ENCODE measurements at places on chromosomes 4 and X. TPM values are rescaled to one million over a fixed set of nuclear protein-coding genes. Genes with fewer than 3 reads are reported as not detected.

DNA sequence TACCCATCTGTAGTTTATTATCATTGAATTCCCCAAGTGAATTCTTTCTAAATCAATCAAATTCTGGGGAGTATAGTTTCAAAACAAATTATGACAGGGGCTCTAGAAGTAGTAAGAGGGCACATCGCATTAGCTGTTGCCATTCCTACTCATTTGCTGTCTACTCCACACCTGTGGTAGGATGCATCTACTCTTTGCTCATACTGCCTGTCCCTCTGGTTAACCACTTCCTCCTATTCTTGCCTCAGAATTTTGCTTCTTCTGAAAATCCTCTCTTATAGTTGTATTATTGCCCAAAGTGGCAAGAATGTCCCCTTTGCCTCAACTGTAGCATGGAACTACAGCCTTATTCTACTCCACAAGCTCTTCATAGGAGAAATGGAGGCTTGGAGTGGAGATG, 12.7 kb upstream of the DGKK start:
- no peaks in the 10 kb centered on the region for H3K36me3 ChIP-seq
- H3K27me3 ChIP-seq: no peaks in the 10 kb centered on the region
- no peaks in the 10 kb centered on the region for H3K4me1 ChIP-seq
- DNase-seq: no peak
- no peak overlapping the region for H3K4me3 ChIP-seq

DNA sequence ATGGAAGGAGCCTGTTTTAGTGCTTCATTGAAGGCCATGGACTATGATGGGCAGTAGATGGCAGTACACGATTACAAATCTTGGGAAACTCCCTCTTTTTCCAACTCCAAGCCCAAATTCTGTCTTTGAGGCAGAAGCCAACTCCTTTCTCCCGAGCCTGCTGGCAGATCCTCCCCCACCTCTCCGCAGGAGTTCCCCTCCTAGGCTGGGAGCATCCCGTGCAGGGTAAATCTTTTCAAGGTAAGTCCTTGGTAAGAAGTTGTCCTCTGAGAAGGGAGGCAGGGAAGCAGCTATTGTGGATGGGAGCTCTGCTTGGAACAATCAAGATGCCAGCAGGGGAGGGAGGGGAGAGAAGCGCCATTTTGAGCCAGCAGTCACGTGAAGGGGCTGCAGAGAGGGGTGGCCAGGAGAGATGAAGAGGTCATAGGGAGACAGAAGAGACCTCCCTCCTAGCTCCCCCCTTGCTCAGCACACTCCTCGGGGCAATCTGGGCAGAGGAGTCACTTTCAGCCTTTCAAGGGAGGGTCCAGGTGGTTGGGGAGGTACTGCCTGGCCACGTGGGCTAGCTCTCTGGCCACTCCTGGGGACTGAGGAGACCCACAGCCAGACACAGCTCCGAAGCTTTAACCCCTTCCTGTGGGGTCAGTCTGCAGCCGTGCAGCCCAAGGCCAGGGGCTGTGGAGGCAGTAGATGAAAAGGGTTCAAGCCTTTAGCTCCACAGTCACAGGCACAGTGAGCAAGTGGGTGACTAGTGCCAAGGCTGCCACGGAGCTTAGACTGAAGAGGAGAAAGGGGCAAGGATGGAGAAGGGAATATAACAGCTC, 9.6 kb downstream of the CC2D2A start:
- H3K36me3 ChIP-seq: no peaks in the 10 kb centered on the region
- H3K4me3 ChIP-seq: peak overlapping the region; percentile 75
- peak overlapping the region; percentile 76 for H3K27ac ChIP-seq
- H3K4me1 ChIP-seq: peaks cover 8% of the 10 kb centered on the region

DNA sequence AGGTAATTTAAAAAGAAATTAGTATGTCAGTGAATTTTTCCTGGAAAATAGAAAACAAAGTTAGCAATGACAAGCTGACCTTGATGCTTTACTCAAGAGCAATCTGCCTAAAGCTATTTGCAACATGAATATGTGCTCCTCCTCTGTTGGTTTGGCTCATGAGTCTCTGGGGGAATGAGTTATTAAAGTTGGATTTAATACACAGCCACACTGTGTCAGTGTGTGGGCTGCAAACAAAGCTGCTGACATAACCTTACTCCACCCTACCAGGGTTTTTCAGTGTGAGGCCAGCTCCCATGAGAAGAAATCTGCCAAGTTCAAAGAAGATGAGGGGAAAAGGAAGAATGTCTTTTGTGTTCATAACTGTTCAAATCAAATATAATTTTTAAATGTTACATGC, 280.5 kb downstream of the TLL1 start:
- H3K36me3 ChIP-seq: no peaks in the 10 kb centered on the region
- no peak overlapping the region for H3K27ac ChIP-seq
- no peak for DNase-seq

DNA sequence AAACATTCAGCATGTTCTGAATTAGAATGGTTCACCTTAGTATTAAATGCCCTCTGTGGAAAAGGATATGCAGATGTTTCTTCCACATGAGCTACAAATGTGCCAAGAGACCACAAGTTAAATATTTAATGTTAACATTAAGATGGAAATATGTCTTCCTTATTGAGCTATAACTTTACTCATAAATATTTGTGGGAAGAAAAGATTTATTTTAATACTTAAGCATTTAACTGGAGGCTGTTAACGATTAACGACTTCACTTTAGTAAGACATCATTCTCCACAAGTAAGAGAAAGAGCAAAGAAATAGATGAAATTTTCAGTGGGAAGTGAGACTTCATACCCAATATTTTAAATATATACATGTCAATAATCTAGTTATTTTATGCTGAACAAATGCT, 1046.0 kb upstream of the GRID2 start:
- no peak overlapping the region for H3K4me3 ChIP-seq
- no peaks in the 10 kb centered on the region for H3K4me1 ChIP-seq
- no peak overlapping the region for H3K27ac ChIP-seq
- H3K27me3 ChIP-seq: no peaks in the 10 kb centered on the region

GRCh38 chr4:84672177-84672576, 89.2 kb downstream of the CDS1 start:
- H3K36me3 ChIP-seq: peaks cover 16% of the 10 kb centered on the region
- H3K4me1 ChIP-seq: peaks cover 20% of the 10 kb centered on the region
- no peak for DNase-seq
- no peaks in the 10 kb centered on the region for H3K27me3 ChIP-seq
- H3K4me3 ChIP-seq: no peak overlapping the region

DNA sequence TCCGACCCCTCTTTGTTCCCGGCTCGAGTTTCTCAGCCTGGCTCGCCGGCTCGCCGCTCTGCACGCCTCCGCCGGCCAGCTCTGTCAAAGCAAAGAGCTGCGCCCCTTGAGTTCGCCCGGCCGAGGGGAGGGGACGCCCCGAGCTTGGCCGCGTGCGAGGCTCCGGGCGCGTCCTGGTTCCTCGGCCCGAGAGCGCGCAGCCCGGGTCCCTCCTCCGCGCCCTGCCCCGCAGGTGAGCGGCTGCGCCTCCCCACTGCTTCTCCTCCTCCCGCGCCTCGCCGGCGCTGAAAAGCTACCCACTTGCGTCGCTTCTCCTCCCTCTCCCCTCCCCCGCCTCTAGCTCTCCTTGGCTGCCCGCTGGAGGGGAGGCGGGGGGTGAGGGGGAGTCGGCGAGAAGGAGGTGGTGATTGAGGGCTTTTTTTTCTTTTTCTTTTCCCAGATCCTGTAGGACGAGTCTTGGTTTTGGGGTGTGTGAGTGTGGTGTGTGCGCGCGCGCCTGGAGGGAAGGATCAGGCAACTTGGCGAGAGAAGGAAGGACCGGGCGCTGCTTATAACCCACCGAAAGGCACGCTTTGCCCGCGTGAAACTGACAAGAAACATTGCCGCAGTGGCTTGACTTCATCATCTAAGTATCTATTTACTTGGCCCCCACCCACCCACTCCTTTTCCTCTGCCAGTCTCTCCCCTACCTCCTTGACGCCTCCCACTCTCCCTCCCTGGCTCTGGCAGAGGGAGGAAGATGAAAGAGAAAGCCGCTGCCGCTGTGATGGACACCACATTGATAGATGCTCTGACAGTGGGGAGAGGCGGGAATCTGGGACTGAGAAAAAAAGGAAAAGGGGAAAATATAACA, at the start of gene LEF1:
LEF1 (minus strand) TSS at position 262 of the 853 bp plus-strand sequence. CDS start 1,165 bp downstream, outside the sequence.
- no peaks in the 10 kb centered on the region for H3K36me3 ChIP-seq
- no peaks in the 10 kb centered on the region for H3K4me1 ChIP-seq
- no peak within 1 kb of the TSS for H3K27ac ChIP-seq
- peak within 1 kb of the TSS; percentile 69 for H3K4me3 ChIP-seq

DNA sequence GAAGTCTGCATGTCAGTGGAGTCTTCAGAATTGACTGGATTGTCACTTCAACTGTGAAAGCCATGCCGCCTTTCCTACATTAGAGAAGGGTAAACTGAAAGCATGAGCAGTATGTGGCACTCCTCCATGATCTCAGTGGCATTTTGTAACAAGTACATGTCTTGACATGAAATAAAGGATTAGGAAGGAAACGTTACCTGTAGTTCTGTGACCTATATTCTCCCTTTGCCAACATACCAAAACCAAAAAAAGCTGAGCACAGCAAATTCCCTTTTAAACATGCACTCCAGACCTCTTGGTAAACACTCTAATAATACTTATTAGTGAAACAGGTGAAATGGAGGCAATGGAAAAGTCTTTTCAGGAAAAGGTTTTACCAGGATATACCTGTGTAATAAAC, 344.2 kb downstream of the GRIA2 start:
- H3K4me3 ChIP-seq: no peak overlapping the region
- H3K36me3 ChIP-seq: no peaks in the 10 kb centered on the region
- no peaks in the 10 kb centered on the region for H3K27me3 ChIP-seq
- no peaks in the 10 kb centered on the region for H3K4me1 ChIP-seq

- DNase-seq: no peak
- H3K27me3 ChIP-seq: peaks cover 10% of the 10 kb centered on the region
- H3K36me3 ChIP-seq: no peaks in the 10 kb centered on the region
Measured at GRCh38 chr4:186500721-186501304, 54.6 kb downstream of the MTNR1A start.

- no peak overlapping the region for H3K4me3 ChIP-seq
- H3K27ac ChIP-seq: no peak overlapping the region
- no peaks in the 10 kb centered on the region for H3K4me1 ChIP-seq
- H3K36me3 ChIP-seq: no peaks in the 10 kb centered on the region
- no peak for DNase-seq
Measured at GRCh38 chr4:151651496-151651895, 109.3 kb downstream of the GATB start.

- no peaks in the 10 kb centered on the region for H3K27me3 ChIP-seq
- no peak for DNase-seq
- no peak overlapping the region for H3K4me3 ChIP-seq
Measured at GRCh38 chrX:106283841-106284240, 115.7 kb downstream of the PWWP3B start.

DNA sequence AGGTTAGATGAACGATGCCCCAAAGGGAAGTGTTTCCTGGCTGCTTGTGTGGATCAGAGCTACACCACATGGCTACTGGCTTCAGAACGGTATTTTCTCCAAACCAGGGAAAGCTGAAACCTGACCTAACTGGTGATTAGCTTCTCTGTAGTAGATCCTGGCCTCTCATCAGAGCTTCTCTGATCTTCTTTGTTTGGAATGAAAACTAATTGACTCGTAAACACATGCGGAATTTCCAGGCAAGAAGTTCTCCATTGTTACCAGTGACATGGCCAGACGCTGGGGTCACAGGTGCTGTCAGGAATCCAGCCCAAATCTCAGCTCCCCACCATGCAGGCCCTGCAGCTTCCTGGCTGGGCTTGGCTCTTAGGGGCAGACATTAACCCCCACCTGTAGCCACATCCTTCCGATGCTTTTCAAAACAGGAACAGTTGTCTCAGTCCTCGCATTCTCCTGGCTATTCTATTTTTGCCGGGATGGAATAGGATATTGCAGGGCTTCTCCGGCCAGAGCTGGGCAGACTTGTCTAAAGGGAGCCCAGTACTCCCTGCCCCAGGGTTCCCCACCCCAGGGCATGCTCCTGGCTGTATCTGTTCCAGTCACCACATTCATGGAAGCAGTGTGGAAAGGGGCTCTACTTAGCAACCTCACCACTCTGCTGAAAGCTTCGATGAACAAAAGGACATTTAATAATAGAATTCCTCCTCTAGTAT, 305.4 kb upstream of the F9 start:
- no peaks in the 10 kb centered on the region for H3K27me3 ChIP-seq
- H3K4me3 ChIP-seq: no peak overlapping the region
- no peak for DNase-seq
- H3K4me1 ChIP-seq: no peaks in the 10 kb centered on the region

GRCh38 chr4:120130786-120131185, 64.1 kb upstream of the MAD2L1 start:
- H3K27ac ChIP-seq: no peak overlapping the region
- H3K27me3 ChIP-seq: no peaks in the 10 kb centered on the region
- DNase-seq: no peak
- no peaks in the 10 kb centered on the region for H3K36me3 ChIP-seq
- H3K4me1 ChIP-seq: no peaks in the 10 kb centered on the region
- H3K4me3 ChIP-seq: no peak overlapping the region

- no peak for DNase-seq
- no peaks in the 10 kb centered on the region for H3K4me1 ChIP-seq
Measured at GRCh38 chrX:153374426-153374825, 26.7 kb downstream of the PNMA6E start.

DNA sequence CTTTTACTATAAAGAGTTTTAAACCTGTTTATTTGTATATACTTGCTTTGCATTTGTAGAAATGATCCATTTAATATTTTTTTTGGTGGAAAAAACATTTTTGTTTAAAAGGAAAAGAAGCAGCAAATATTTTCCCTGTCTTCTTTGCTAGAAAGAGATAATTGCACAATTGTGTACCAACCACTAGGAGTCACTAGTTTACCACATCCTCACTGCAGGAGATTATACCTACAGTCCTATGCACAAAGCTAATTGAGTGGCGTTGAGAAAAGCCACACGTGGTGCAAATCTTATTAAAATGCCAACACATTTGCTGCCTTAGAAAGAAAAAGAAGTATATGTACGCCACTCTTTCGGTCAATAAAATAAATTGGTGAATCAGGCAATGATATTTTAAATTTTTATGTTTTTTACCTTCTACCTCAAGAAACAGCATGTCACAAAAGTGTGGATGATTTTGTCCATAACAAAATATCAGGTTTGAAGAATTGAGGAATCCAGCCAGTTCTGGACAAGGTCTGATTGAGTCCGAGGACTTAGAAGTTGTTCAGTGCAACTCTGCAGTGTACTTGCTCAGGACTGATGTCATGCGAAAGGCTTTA, 102.9 kb downstream of the GRXCR1 start:
- H3K27me3 ChIP-seq: no peaks in the 10 kb centered on the region
- peak; percentile 49 for DNase-seq
- no peak overlapping the region for H3K4me3 ChIP-seq

The GAGE12E gene
- total RNA-seq: not detected

The REELD1 gene
- total RNA-seq: not detected

The HMX1 gene
- total RNA-seq: not detected

The ALB gene
- 0.22 TPM for total RNA-seq

The CHST7 gene
- 31.9 TPM for total RNA-seq

The HTR2C gene
- total RNA-seq: 0.07 TPM
